ENCODE measurements at places on chromosomes 7 and 10.

GRCh38 chr7:66558660-66559465 is 69.8 kb upstream of the KCTD7 start:
- DNase-seq: no peak

- DNase-seq: no peak
Observed at GRCh38 chr10:33571616-33572015, 237.1 kb upstream of the NRP1 start.

DNA sequence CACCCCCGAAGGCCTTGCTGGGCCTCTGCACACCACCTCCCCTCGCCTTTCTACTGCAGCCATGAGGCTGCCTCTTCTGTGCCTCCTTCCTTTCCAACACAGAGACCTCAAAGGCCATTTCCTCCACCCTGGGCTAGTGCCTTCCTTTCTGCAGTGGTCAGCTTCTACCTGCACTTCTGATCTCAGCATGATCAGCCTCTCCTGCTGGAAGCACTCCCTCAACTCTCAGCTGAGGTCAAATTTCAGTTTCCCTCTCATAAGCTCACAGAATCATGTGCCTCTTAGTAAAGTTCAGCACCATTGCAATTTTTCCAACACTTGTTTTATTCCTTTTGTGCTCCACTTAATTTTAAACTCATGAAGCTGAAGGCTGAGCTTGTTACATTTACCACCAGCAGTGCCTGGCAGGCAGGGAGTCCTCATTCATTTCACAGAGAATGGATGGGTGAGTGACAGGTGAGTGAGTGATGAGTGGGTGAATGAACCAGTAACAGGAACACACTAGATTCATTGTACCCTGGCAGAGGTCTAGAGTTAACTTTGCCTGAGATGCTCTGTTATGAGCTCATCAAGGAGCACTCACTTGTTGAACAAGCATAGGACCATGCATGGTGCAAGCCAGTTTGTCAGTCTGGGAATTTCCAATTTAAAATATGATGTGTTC is 124.0 kb upstream of the PRSS58 start:
- no peak for DNase-seq

- DNase-seq: no peak
Observed at GRCh38 chr10:77638321-77639101, 903 bp upstream of the KCNMA1 start.

DNA sequence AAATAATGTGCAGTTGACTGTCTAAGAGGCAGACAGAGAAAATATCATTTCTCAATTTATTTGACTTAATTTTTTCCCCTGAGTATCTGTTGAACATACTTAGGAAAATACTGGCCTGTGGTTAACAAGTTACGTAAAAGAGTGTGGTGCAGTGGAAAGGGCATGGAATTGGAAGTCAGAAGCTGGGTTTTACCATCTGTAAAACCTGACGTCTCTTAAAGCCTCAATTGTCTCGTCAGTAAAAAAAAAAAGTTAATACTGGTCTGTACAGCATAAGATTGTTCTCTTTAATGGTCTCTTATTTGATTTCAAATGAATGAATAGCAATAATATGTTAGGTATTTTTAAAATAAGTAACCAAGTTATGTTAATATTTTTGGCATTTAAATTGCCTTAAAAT is 67.8 kb downstream of the PHTF2 start:
- DNase-seq: no peak
